ENCODE measurements at places on chromosomes 1 and 21. TPM values are rescaled to one million over a fixed set of nuclear protein-coding genes. Genes with fewer than 3 reads are reported as not detected.

DNA sequence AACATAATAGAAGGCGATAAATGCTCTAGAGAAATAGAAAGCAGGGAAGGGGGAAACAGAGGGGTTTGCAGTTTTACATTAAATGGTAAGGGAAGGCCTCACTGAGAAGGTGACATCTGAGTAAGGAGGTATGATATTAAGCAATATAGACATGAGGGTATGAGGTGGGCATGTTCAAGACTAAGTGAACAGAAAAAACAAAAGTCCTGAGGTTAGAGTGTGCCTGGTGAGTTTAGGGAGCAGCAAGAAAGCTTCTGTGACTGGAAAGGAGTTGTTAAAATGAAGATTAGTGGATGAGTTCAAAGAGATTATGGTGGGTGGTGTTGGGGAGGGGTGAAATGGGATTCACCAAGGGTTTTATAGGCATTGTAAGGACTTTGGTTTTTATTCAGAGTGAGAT is 8.6 kb downstream of the RPRD2 start:
- DNase-seq: no peak

DNA sequence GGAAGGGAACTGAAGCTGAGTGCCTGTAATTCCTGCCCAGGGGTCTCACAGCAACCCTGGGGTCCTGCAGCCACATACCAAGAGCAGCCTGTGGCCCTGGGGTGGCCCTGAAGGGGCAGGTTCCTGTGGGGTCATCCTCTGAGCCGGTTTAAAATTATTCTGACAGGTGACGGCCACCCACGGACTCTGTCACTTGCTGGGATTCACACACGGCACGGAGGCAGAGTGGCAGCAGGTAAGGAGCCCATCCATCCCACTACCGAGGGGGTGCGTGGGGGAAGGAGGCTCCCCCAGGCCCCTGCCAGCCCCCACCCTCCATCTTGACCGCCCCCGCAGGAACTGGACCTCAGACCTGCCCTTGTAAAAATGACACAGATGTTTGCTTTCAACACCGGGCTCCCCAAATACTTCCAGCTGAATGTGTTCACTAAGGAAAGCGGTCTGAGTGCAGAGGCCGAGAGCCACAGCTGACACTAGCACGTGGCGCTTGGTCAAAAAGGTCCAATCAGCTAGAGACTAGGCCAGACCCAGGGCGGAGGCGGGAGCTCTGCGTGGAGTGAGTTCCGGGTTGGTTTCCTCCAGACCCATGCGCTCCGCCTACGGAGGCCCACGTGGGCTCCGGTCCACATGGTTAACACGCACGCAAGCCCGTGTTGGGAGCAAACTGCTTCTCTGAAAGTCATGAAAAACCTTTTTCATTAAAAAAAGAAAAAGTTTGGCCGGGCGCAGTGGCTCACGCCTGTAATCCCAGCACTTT is 10.0 kb downstream of the YBEY start:
- peak; percentile 38 for DNase-seq

DNA sequence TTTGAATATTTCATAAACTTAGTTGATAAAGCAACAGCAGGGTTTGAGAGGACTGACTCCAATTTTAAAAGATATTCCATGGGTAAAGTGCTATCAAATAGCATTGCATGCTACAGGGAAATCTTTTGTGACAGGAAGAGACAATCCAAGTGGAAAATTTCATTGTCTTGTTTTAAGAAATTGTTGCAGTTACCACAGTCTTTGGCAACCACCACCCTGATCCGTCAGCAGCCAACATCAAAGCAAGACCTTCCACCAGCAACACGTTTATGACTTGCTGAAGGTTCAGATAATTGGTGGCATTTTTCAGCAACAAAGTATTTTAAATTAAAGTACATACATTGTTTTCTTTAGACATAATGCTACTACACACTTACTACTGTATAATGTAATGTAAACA is 47.8 kb downstream of the ADGRL4 start:
- no peak for DNase-seq

- no peak for DNase-seq
Observed at GRCh38 chr1:3441880-3442279, 12.6 kb upstream of the ARHGEF16 start.

GRCh38 chr21:44820851-44821250 is 3.0 kb upstream of the SUMO3 start:
- DNase-seq: no peak

CLDN14 gene
- not detected for total RNA-seq

SLAMF6 gene
- total RNA-seq: 2.8 TPM

GLRX2 gene
- 6.1 TPM for total RNA-seq

DNA sequence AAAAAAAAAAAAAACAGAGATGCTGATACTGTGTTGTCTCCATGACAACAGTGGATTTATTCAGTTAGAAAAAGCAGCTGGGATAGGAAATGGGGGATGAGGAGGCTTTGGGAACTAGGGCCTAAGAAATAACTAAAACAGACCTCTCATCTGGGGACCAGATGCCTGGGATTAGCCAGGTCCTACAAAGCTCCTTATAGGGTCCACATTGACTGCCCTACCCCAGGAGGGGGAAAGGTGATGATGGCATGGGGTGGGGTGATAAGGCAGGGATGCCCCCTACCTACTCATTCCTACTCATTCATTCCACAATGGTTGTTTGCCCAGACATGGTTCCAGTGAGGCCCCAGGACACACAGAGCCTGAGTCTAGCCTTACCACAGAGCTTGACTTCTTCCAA is 131.2 kb downstream of the PLXNA2 start:
- DNase-seq: no peak

Measured in omental fat pad (tissue), 4 donors.